ENCODE measurements at places on chromosomes 7 and 10.

- DNase-seq = no peak
Observed at GRCh38 chr10:43930777-43931176, 282.1 kb upstream of the ZNF32 start.

DNA sequence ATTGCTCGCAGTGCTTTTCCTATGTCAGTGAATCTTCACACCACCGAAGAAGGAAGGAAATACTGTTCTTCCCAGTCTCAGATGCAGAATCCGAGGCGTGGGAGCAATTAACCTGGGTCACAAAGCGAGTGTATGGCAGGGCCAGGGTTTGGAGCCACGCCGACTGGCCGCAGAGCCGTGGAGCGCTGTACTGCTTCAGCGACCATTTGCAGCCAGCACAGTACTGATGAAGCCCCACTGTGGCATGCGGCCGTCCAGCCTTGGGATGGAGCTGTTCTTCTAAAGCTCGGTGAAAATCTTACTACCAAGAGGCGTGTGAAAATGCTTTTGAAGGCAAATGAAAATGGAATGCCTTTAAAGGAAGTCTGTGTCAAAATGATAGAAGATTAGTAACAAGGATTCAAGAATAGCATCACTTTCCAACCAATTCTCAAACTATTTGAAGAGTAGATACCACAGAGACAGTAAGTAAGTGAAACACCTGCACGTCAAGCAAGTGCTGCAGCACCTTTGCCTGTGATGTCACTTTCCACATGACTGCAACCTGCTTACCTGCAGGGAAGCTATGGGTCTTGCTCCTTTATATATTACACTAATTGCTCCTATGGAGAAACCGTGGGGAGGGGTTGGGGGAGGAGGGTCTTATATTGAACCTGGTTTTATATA is 4.9 kb downstream of the PPP2R2D start:
- no peak for DNase-seq

- DNase-seq = no peak
Observed at GRCh38 chr7:133795068-133795665, 332.0 kb upstream of the LRGUK start.

DNA sequence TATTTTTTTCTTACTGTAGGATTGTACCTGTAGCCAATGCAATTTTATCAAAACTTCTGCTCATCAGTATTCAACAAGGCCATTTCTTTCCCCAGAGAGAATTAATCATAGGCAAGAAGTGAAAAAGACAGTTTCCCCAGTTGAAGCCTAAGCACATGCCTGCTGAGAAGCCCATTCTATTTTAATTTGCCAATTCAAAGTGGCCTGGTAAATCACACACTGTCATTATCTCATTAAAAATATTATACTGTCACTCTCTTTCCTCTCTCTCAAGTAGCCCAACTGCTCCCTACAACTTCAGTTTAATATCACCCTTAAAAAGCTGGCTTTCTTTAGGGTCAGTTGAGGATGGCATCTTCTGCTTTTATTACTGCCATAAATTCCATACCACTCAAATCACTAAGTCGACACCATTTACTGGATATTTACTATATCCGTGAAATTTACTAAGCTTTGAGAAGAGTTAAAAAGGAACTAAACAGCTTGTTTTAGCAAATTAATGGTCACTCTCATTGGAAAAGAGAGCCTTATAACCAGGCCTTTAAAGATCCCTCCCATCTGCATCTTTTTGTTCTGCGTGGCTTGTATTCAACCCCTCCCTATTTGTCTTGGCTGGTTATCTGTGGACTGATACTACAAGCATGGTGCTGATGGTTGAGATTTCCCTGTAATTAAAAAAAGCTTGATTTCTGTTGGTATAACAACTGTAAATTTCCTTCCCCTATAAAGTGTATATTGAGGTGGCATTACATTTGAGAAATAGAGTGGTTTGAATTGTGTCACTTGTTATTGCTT is 30.6 kb downstream of the COL28A1 start:
- no peak for DNase-seq

GRCh38 chr7:106499897-106500296 is 161.1 kb downstream of the CCDC71L start:
- no peak for DNase-seq

- no peak for DNase-seq
Observed at GRCh38 chr7:73437621-73438416, 4.2 kb downstream of the FZD9 start.

All from activated CD4-positive, alpha-beta T cell treated with anti-CD3 and anti-CD28 coated beads for 24 hours (primary cell).